ENCODE measurements at places on chromosomes 13 and 19.

- no peak for DNase-seq
Observed at GRCh38 chr13:48798180-48798579, 144.5 kb downstream of the CYSLTR2 start.

DNA sequence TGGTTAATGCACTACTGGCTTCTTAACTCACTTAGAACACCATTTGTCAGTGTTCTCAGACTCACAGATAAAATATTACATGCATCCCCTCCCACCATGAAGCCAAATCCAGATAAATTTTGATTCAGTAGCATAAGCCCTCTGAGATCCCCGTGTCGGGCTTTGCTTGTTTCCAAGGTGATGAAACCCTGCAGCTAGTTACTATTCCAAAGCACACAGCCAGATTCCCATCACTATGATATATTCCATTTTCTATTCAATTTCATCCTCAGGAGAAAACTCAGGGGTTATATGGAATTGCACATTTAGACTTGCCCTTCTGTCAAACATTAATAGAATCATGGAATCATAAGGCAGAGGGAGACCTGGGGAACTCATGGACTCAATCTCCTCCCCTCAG, 9.4 kb upstream of the FAM124A start:
- no peak for DNase-seq

GRCh38 chr13:65834897-65835296, 1395.2 kb downstream of the PCDH9 start:
- DNase-seq = no peak

DNA sequence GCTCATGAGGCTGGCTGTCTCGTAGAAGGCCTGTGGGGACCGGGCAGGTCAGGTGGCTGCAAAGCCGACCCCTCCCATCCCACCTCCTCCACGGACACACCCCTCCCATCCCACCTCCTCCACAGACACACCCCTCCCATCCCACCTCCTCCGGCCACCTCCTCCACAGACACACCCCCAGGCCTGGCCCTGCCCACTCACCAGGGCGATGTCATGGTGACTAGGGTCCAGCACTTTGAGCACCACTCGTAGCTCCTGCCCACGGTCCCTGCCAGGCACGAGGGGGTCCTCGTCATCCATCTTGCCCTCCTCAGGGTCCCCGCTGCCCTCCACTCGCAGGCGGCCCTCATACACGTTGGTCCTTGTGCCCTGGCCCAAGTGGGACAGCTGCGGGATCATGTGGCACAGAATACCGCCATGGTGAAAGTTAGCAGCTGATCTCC, 18.8 kb downstream of the TYK2 start:
- no peak for DNase-seq

DNA sequence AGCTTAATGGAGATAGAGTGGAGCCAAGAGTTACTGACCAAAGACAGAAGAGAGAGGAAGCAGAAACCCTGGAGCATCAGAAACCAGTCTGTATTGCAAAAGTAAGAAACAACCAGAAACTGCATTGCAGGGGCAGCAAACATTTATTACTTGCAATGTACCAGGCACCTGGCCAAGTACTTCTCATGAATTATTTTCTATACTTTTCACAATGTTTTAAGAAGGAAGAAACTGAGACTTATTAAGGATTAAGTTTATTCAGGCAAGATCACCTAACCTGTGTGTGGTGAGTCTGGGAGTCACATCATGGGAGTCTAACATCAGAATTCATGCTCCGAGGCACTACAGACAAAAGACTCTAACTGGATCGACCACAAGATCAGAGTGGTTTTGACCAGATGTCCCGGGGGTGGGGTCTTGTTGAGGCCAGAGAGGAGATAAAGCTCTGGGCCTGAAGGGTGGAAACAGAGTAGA, 47.4 kb downstream of the TNFRSF19 start:
- DNase-seq = no peak

- DNase-seq = no peak
Observed at GRCh38 chr19:41821003-41821735, 23.3 kb downstream of the LYPD4 start.

DNA sequence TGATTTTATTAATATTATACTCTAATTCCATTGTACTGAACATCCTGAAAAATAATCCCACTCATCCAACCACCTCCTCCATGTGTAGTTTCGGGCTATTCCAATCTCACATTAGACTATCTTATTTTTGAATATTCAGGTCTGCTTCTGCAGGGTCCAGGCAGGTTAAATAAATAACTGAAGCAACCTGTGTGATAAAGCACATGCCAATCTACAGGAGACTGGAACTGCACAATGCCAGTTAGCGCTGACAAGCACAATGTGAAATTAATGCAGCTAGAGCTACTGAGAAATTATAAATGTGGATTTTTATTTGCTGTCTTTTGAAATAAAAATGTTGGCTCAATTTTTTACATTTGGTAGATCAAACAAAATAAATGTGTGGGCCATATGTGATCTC, 540.1 kb upstream of the ATXN8OS start:
- no peak for DNase-seq

GRCh38 chr19:34366738-34367623, 2.0 kb downstream of the GPI start:
- DNase-seq = no peak

GRCh38 chr13:109870696-109871370, 84.5 kb upstream of the IRS2 start:
- DNase-seq = no peak

- DNase-seq = no peak
Observed at GRCh38 chr13:113864273-113864890, 506 bp upstream of the GAS6 start.

GRCh38 chr19:571566-571974, 826 bp upstream of the BSG start:
- DNase-seq = no peak

DNA sequence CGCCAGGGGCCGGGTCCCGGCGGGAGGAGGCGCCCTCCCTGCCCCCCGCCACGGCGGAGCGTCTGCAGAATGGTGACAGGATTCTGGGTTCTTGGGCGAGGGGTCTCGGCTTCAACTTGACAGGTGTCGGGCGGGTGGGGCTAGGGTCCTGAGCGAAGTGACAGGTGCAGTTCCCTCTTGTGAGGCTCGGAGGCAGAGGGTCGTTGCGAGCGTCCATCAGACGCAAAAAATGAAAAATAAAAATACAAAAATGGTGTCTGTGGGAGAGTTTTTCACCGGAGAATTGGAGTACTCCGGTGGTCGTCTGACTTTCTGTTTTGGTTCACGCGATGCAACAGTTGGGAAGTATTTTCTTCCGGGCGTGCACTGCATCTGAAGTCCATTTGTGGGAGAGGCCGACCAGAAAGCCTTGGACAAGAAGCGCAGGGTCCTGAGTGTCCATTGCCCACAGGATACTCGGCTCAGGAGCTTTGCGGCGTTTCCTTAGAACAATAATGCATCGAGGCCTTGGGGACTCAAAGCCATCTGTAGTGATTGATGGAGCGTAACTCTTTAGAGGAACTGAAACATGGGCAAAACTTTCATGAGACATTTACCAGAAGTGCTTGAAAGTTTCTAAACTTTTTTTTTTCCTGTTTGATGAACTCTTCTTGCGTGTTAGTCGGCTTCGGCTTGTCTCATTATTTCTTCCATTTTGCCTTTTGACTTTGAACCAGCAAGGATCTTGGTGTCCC, 759 bp downstream of the RB1 start:
- no peak for DNase-seq
